ENCODE measurements at places on chromosomes 16 and 17. TPM values are rescaled to one million over a fixed set of nuclear protein-coding genes. Genes with fewer than 3 reads are reported as not detected.

DNA sequence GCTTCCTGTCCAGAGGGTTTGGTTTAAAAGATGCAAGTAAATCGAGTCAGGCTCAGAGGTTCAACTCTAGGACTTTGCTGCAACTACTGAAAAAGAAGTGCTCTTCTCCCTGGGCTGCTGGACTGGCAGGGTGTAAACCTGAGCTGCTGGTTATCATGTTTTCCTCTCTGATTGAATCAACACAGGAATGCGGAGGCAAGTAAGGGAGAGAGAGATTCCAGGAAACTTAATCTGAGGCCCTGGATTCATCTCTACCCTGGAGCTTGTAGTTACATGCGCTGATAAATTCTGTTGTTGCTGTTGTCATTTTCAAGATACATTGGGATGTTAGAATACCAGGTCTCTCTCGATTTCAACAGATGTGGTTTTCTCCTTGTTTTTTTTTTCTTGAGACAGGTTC lies 8.2 kb upstream of the HS3ST3A1 start:
- H3K4me3 ChIP-seq, result no peak overlapping the region
- no peaks in the 10 kb centered on the region for H3K4me1 ChIP-seq
- H3K36me3 ChIP-seq, result no peaks in the 10 kb centered on the region
- H3K27me3 ChIP-seq, result no peaks in the 10 kb centered on the region

- H3K27ac ChIP-seq, result no peak overlapping the region
- H3K36me3 ChIP-seq, result no peaks in the 10 kb centered on the region
- H3K4me3 ChIP-seq, result no peak overlapping the region
- no peaks in the 10 kb centered on the region for H3K4me1 ChIP-seq
Measured at GRCh38 chr17:71430281-71430680, 690.5 kb upstream of the SOX9 start.

DNA sequence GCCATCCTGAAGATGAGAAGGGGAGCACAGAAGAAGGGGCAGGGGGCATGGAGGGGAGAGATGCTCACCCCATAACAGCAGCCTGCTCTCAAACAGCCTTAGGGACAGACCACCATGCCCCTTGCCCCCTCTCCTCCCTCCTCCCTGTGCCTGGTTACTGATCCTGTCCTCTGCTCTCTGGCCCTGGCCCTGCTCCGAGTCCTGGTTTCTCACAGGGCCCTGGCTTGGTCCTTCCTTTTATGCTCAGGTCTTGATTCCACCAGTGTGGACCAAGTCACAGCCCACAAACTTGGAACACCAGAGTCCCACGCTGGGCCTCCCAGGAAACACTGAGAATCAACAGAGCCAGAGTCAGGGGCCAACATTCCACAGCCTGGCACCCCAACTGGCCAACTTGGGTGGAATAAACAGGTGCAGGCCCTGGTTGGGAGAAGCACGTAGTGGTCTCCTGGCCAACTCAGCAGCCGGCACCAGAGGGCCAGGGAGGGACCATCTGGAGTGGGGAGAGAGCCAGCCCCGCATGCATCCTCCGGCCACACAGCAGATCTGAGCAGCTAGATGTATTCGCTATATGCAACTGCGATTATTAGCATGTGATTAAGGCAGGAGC lies 44.9 kb upstream of the CDC42EP4 start:
- no peak overlapping the region for H3K27ac ChIP-seq
- no peak for DNase-seq
- no peaks in the 10 kb centered on the region for H3K27me3 ChIP-seq
- H3K36me3 ChIP-seq, result no peaks in the 10 kb centered on the region
- no peaks in the 10 kb centered on the region for H3K4me1 ChIP-seq

- no peak overlapping the region for H3K4me3 ChIP-seq
- no peaks in the 10 kb centered on the region for H3K36me3 ChIP-seq
- peaks cover 34% of the 10 kb centered on the region for H3K4me1 ChIP-seq
- DNase-seq, result no peak
Measured at GRCh38 chr17:73986641-73987177, 216.8 kb upstream of the RPL38 start.

DNA sequence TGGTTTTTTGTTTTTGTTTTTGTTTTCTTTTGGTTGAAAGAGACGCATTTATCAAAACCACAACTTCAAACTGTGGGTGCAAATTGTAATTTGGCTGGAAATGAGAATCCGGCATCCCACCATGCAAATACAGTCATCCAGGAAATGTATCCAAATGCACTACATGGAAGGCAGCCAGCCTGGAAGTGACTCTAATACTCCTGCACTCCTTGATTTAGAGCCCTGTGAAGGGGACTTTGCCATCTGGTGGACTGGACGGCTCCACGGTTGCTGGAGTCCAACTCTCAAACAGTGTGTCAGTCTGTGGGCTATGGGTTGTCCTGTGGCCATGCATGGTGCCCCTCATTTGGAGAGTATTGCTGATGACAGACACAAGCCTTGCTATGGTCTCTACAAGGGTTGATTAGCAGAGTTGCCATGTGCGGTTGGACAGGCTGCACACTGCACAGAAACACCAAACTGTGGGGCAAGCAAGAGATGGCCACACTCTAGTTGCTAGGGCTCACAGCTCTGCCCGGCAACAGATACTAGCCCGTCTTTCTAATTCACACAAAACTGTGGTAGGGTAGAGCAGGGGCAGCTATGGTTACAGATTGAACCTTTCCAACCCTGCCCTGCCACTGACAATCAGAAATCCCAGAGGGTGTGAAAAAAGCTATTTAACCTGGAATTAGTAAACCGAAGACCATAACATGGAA lies 62.4 kb downstream of the VAT1L start:
- no peak overlapping the region for H3K4me3 ChIP-seq
- no peaks in the 10 kb centered on the region for H3K4me1 ChIP-seq
- H3K27ac ChIP-seq, result no peak overlapping the region

- no peaks in the 10 kb centered on the region for H3K4me1 ChIP-seq
- no peak for DNase-seq
- H3K4me3 ChIP-seq, result no peak overlapping the region
Measured at GRCh38 chr16:50941681-50942080, 199.8 kb downstream of the CYLD start.

- no peak overlapping the region for H3K27ac ChIP-seq
- H3K4me3 ChIP-seq, result no peak overlapping the region
- H3K27me3 ChIP-seq, result no peaks in the 10 kb centered on the region
- H3K36me3 ChIP-seq, result peaks cover 55% of the 10 kb centered on the region
- peaks cover 21% of the 10 kb centered on the region for H3K4me1 ChIP-seq
Measured at GRCh38 chr16:47644661-47645060, 183.5 kb downstream of the PHKB start.

DNA sequence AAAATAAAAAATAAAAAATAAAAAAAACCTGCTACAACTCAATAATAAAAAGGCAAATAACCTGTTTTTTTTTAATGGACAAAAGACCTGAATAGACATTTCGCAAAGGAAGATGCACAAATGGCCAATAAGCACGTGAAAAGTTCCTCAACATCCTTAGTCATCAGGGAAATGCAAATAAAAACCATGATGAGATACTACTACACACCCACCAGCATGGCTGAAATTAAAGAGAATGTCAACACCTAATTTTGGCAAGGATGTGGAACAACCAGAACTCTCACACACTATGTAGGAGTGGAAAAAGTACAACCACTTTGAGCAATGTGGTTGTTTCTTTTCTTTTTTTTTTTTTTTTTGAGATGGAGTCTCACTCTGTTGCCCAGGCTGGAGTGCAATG lies 24.6 kb downstream of the COG7 start:
- no peak for DNase-seq
- no peak overlapping the region for H3K27ac ChIP-seq
- no peak overlapping the region for H3K4me3 ChIP-seq
- H3K27me3 ChIP-seq, result no peaks in the 10 kb centered on the region
- H3K36me3 ChIP-seq, result peaks cover 72% of the 10 kb centered on the region
- H3K4me1 ChIP-seq, result no peaks in the 10 kb centered on the region

- H3K4me1 ChIP-seq, result peaks cover 7% of the 10 kb centered on the region
- H3K36me3 ChIP-seq, result no peaks in the 10 kb centered on the region
- DNase-seq, result peak; percentile 68
- no peaks in the 10 kb centered on the region for H3K27me3 ChIP-seq
- no peak overlapping the region for H3K27ac ChIP-seq
Measured at GRCh38 chr17:6666077-6666521, 14.5 kb downstream of the C17orf100 start.

ENO3 gene
- polyA plus RNA-seq, result 8.9 TPM

GRCh38 chr17:1302761-1303160 lies 23.3 kb downstream of the TRARG1 start:
- H3K4me3 ChIP-seq, result no peak overlapping the region
- no peaks in the 10 kb centered on the region for H3K27me3 ChIP-seq
- H3K36me3 ChIP-seq, result no peaks in the 10 kb centered on the region
- no peaks in the 10 kb centered on the region for H3K4me1 ChIP-seq

DNA sequence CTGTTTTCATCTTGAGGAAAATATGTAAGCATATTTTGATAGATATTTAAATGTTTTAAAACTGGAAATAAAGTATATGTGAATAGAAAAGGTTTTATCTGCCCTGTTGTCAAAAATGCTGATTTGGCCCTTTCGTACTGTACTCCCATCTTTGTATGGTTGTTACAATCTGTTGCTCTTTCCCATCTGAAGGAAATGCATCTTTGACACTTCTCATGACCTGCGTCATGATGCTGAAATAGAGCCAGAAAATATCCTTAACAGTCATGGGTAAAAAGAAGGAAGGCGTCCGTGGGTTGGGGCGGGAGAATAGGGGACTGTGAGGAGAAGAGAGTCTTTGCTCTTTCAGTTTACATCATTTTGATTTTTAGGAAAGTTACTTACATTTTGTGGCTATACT lies 327.7 kb downstream of the BCAS3 start:
- H3K4me3 ChIP-seq, result no peak overlapping the region
- H3K27ac ChIP-seq, result no peak overlapping the region
- no peak for DNase-seq
- no peaks in the 10 kb centered on the region for H3K36me3 ChIP-seq

- H3K4me3 ChIP-seq, result no peak overlapping the region
- H3K36me3 ChIP-seq, result no peaks in the 10 kb centered on the region
- no peak overlapping the region for H3K27ac ChIP-seq
Measured at GRCh38 chr17:16406742-16407674, 8.4 kb upstream of the TRPV2 start.

- H3K4me1 ChIP-seq, result peaks cover 7% of the 10 kb centered on the region
- no peak overlapping the region for H3K4me3 ChIP-seq
- H3K36me3 ChIP-seq, result no peaks in the 10 kb centered on the region
- no peak for DNase-seq
- no peak overlapping the region for H3K27ac ChIP-seq
- no peaks in the 10 kb centered on the region for H3K27me3 ChIP-seq
Measured at GRCh38 chr16:78890373-78890895, 710.1 kb downstream of the MAF start.
